ENCODE measurements at places on chromosomes 2 and 18. TPM values are rescaled to one million over a fixed set of nuclear protein-coding genes. Genes with fewer than 3 reads are reported as not detected.
A peak's percentile ranks its signal among the peaks of the same experiment; 100 is the strongest.

- H3K36me3 ChIP-seq: no peaks in the 10 kb centered on the region
- no peak overlapping the region for H3K27ac ChIP-seq
- peaks cover 28% of the 10 kb centered on the region for H3K27me3 ChIP-seq
- H3K4me1 ChIP-seq: no peaks in the 10 kb centered on the region
- no peak overlapping the region for H3K4me3 ChIP-seq
- peak; percentile 21 for DNase-seq
Measured at GRCh38 chr2:119126650-119127049, 31.9 kb downstream of the C1QL2 start.

GRCh38 chr2:231785822-231786176 is 446 bp upstream of the COPS7B start:
- H3K36me3 ChIP-seq: no peaks in the 10 kb centered on the region
- no peak overlapping the region for H3K27ac ChIP-seq
- peaks cover 5% of the 10 kb centered on the region for H3K4me1 ChIP-seq
- H3K4me3 ChIP-seq: peak overlapping the region; percentile 60
- DNase-seq: no peak

- no peaks in the 10 kb centered on the region for H3K36me3 ChIP-seq
- no peak for DNase-seq
- no peaks in the 10 kb centered on the region for H3K4me1 ChIP-seq
- H3K27me3 ChIP-seq: no peaks in the 10 kb centered on the region
- H3K4me3 ChIP-seq: no peak overlapping the region
Measured at GRCh38 chr2:198525211-198525969, 721.0 kb downstream of the PLCL1 start.

The ZBTB7C gene
- 4.1 TPM for polyA plus RNA-seq

The COL6A3 gene
- 3.2 TPM for polyA plus RNA-seq

DNA sequence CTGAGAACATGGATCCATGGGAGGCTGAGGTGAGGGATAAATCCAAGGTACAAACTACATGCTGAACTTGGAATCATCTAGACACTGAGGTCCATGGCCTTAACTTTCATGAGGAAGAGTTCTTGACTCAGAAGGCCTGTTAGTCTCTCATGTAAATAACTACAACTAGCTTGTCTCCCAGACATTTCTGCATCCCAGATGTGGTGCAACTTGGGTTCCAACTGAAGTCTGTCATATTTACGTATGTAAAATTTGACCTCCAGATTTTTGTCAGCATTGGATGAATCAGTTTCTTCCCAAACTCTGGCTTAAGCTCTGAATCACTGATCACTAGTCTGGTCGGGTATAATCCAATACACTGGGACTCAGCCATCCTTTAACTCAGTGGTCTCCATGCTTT is 306.9 kb downstream of the PDE11A start:
- H3K4me1 ChIP-seq: no peaks in the 10 kb centered on the region
- H3K27me3 ChIP-seq: peaks cover 2% of the 10 kb centered on the region
- no peaks in the 10 kb centered on the region for H3K36me3 ChIP-seq

- DNase-seq: no peak
- no peak overlapping the region for H3K27ac ChIP-seq
- H3K36me3 ChIP-seq: no peaks in the 10 kb centered on the region
Measured at GRCh38 chr2:19471491-19471890, 113.1 kb upstream of the OSR1 start.

DNA sequence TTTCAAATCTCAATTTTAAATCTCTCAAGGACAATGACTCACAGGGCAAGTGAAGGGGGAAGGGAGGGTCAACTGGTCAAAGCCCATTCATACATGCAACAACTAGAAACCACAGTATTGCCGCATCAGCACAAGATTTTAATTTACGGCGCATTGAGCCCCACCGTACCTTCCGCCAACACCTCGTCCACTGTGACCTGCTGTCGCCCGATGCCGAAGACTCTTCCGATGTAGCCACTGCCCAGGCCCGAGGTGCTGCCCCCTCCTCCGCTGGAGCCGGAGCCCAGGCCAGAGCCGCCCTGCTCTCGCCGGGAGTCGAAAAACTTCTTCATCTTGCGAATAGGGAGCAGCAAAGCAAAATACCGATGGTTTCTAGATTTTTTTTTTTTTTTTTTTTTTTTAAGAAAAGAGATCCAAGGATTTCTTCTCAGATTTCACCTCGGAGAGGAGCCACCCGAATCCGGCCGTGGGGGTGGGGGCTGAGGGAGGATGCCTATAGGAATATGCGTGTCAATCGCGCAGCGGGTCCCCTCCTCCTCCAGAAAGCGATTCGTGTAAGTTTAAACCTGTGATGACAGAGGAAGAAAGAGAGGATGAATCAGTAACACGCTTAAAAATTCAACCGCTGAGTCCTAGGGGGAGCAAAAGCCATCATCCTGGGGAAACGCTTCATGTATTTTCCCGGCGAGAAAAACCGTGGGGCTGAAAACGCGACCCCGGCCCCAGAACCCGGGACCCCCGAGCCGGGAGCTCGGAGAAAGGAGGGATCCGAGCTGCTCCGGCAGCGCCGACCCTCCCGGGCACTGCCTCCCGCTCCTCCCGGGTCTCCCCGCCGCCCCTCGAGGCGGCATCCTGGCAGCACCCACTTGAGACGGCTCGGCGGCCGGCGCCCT is 584 bp downstream of the AAK1 start:
- peak overlapping the region; percentile 99 for H3K27ac ChIP-seq
- H3K27me3 ChIP-seq: no peaks in the 10 kb centered on the region
- H3K36me3 ChIP-seq: peaks cover 4% of the 10 kb centered on the region
- peaks cover 7% of the 10 kb centered on the region for H3K4me1 ChIP-seq
- peak; percentile 60 for DNase-seq

GRCh38 chr2:239311132-239312040 is 89.4 kb downstream of the HDAC4 start:
- H3K4me3 ChIP-seq: no peak overlapping the region
- DNase-seq: no peak
- H3K4me1 ChIP-seq: peaks cover 21% of the 10 kb centered on the region
- H3K27ac ChIP-seq: no peak overlapping the region

The IL36A gene
- not detected for polyA plus RNA-seq

GRCh38 chr2:64918220-64918886 is 70.8 kb upstream of the SLC1A4 start:
- no peaks in the 10 kb centered on the region for H3K36me3 ChIP-seq
- no peak for DNase-seq
- H3K27me3 ChIP-seq: no peaks in the 10 kb centered on the region
- peak overlapping the region; percentile 54 for H3K4me3 ChIP-seq
- no peaks in the 10 kb centered on the region for H3K4me1 ChIP-seq

GRCh38 chr2:45688479-45689298 is 37.2 kb downstream of the PRKCE start:
- H3K27me3 ChIP-seq: no peaks in the 10 kb centered on the region
- H3K36me3 ChIP-seq: no peaks in the 10 kb centered on the region
- no peak overlapping the region for H3K4me3 ChIP-seq
- peaks cover 19% of the 10 kb centered on the region for H3K4me1 ChIP-seq

GRCh38 chr2:219798430-219798829 is 171.0 kb downstream of the SLC4A3 start:
- H3K27ac ChIP-seq: no peak overlapping the region
- DNase-seq: no peak
- H3K4me3 ChIP-seq: no peak overlapping the region
- H3K27me3 ChIP-seq: no peaks in the 10 kb centered on the region
- H3K36me3 ChIP-seq: no peaks in the 10 kb centered on the region

The DNAH6 gene
- polyA plus RNA-seq: 0.22 TPM

DNA sequence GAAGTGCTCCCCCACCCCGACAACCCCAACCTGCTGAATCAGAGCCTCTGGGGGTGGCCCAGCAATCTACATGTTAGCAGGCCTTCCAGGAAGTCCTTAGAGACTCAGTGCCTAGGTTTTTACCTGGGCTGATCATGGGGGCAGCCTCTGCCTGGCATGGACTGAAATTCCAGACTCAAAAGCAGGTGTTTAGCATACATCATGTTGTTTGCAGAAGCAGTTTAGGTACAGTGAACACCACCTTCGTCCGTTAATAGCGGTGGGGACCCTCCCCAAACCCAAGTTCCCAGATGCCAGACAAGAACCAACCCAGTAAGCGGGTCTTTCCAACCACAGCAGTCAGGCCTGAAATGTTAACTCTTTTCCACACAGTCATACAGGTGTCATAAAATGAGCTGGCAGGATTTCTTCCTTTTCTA is 26.4 kb upstream of the GALR1 start:
- H3K4me3 ChIP-seq: no peak overlapping the region
- no peaks in the 10 kb centered on the region for H3K27me3 ChIP-seq
- DNase-seq: no peak
- no peak overlapping the region for H3K27ac ChIP-seq

Data from small intestine (tissue), 16 donors.